ENCODE measurements at places on chromosomes 2 and 18.

DNA sequence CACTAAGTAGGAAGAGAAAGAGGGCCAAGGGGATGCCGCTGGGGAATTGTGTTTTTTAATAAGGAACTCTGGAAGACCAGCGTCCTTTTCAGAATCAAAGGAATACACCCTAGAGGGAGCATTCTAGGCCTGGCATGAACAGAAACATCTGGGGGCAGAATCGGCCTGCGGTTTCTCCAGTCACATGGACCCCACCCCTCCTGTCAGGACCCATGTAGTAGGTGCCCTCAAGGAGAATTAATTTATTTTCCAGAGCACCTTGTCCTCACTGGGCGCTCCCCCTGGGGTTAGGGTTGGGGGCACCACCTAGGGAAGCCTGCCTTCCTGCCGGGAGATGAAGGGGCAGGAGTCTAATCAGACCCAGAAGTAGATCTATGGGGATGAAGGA lies 44.2 kb downstream of the TMEM37 start:
- no peak for DNase-seq

- no peak for DNase-seq
Observed at GRCh38 chr2:175057078-175057685, 52.0 kb upstream of the CHN1 start.

DNA sequence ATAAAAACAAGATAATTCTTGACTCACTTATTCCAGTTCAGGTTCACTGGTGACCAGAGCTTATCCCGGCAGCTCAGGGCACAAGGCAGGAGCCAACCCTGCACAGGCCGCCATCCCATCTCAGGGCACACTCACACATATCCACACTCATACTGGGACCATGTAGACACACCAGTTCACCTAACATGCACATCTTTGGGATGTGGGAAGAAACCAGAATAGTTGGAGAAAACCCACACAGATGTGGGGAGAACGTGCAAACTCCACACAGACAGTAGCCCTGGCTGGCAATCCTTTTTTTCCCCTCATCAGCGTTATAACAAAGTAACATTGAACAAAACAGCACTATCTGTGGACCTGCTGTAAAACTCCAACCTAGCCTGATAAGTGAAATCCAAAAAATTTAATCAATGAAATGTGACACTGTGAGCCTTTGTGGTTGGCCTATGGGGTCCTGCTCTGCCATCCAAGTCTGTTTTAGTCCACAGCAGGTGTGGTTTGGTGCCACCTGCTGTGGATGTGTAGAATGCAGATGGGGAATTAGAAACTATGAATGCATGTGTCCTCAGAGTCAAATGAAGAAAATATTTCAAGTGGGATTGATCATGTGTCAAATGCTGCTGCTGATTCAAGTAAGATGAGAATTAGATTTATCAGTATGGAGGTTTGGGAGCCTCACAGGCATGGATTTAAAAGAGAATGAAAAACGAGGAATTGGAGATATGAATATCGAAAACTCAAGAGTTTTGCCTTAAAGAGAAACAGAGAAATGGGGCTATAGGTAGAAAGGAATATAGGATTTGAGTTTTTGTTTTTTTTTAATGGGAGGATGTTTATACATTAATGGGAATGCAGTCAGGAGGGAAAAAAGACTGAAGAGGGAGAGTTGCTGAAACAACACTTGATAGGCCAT lies 47.0 kb downstream of the UGP2 start:
- no peak for DNase-seq

DNA sequence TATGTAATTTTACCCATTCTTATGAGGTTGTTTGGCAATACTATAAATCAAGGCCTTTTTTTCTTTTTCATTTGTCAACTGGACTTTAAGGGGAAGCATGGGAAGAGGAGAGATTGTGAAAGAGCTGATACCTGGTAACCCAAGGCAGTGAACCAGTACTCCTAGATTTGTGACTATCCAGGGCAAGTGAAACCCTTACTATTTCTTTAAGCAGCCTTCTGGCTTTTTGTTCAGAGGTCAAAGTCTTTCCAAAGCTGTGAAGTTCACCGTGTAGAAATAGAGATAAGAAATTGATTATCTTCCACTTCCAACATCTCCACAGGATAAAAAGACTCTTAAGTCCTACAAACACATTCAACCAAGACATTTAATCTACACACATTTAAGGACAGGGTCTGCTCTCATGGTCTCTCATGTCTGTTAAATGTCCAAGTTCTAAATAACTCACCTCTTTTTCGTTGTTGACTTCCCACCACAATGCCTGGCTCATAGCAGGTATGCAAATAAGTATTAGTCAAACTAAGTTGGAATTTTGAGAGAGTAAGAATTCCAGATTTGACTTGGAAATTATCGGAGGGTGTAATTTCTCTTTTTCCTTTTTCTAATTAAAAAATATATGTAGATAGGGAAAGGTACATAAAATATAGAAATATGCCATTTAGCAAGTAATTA lies 485.8 kb downstream of the STK39 start:
- DNase-seq: no peak

- no peak for DNase-seq
Observed at GRCh38 chr2:202436626-202437025, 60.5 kb downstream of the BMPR2 start.

DNA sequence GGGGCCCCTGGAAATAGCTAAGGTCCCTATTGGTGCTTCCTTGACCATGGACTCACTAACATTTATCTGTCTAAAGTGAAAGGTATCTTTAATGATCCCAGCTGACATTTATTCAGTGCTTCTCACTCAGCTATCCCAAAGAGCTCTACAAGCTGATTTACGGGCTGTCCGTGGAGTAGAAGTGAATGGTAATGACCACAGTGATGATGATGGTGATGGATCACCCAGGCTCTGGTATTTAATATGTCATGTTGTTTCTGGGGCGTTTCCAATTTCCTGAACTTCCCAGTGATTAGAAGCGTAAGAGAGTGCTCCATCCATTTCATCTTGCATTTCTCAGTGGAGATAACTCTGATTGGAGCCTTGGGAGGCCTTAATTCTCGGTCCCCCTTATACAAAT lies 304.3 kb downstream of the HRH4 start:
- no peak for DNase-seq

DNA sequence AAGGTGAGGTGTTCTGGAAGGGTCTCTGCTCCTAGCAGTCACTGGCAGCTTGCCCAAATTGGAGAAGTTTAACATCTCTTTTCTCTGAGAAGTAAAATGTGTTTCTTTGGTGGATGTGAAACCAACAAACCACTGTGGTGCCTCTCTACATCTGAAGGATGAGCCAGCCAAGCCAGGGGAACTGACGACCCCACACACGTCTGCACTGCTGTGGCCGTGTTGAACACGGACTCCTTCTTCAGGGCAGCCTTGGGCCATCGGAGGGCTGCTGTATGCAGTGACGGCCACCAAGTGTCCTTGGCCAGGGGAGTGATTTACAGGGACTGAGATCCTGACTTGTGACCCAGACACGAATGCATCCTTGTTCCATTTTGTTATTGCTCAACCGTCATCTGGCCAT lies 207.8 kb downstream of the ACKR3 start:
- DNase-seq: no peak

GRCh38 chr18:36247036-36247435 lies 50.5 kb upstream of the FHOD3 start:
- no peak for DNase-seq

GRCh38 chr2:33765122-33765521 lies 166.0 kb upstream of the FAM98A start:
- no peak for DNase-seq

GRCh38 chr2:228107846-228108245 lies 73.6 kb downstream of the SPHKAP start:
- DNase-seq: no peak

DNA sequence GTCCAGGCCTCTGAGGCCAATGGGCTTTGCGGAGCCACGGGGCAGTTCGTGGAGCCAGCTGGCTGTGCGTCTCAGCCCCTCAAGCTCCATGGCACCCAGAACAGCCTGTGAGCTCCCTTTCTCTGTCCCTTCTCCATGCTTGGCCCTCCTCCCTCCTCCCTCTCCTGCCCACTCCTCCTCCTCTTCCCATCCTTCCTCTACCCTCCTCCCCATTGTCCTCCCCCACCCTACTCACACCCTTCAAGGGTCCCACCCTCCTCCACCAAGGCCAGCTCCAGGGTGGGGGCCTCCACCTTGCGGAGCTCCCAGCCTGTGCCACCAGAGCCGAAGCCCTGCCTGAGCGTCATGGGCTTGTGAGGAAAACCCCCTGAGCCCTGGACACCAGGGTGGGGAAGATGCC lies 269.0 kb downstream of the ATAD2B start:
- no peak for DNase-seq

- no peak for DNase-seq
Observed at GRCh38 chr2:180033993-180034894, 27.1 kb upstream of the CWC22 start.

- no peak for DNase-seq
Observed at GRCh38 chr18:61720496-61720895, 172.3 kb downstream of the RNF152 start.

DNA sequence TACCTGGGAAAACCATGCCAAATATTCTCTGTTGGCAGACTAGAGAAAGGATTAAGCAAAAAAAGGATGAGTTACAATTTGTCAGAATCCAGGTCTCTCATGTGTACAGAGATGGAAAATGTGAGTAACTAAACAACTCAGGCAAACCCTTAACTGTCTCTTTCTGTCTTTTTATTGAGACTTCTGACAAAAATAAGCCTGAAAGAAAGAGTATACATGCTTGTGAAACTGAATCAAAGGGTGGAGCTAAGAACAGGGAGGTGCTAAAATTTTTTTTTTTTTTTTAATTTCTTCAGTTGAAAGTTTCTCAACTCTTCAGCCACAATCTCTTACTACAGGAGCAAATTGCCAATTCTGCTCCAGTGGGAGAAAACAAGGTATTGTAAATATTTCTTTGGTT lies at the start of gene SERPINB10:
SERPINB10 (plus strand) TSS at position 295 of the 400 bp plus-strand sequence. CDS start 7,553 bp downstream, outside the sequence.
- DNase-seq: no peak

- no peak for DNase-seq
Observed at GRCh38 chr18:26649193-26649543, 100.8 kb upstream of the KCTD1 start.

GRCh38 chr2:240229603-240230235 lies 89.3 kb upstream of the OTOS start:
- DNase-seq: no peak

DNA sequence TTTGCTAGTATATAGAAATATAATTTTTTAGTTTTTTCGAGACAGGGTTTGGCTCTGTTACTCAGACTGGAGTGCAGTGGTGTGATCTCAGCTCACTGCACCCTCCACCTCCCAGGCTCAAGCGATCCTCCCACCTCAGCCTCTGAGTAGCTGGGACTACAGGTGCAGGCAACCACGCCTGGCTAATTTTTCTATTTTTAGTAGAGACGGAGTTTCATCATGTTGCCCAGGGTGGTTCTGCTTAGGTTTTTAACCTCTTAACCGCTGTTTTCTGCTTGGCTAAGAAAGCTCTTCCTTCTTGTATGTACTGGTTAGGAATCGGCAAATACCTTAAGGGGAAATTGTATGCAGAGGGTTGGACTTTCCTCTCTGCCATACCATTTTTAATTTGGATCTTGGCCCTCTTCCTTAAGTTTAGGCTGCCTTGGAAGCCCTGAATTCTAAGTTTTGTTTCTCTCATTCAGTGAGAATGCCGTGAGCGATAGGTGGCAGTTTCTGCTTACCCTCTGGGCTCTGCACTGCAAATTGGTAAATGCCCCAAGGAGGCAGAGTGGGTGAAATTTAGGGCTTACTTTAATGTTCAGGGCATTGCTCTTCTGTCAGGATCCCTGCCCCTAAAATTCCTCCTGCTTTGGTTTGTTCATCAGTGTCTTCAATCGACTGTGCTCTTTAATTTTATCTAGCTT lies 32.3 kb downstream of the EML6 start:
- DNase-seq: no peak

- no peak for DNase-seq
Observed at GRCh38 chr2:11553661-11554398, 20.0 kb downstream of the GREB1 start.

DNA sequence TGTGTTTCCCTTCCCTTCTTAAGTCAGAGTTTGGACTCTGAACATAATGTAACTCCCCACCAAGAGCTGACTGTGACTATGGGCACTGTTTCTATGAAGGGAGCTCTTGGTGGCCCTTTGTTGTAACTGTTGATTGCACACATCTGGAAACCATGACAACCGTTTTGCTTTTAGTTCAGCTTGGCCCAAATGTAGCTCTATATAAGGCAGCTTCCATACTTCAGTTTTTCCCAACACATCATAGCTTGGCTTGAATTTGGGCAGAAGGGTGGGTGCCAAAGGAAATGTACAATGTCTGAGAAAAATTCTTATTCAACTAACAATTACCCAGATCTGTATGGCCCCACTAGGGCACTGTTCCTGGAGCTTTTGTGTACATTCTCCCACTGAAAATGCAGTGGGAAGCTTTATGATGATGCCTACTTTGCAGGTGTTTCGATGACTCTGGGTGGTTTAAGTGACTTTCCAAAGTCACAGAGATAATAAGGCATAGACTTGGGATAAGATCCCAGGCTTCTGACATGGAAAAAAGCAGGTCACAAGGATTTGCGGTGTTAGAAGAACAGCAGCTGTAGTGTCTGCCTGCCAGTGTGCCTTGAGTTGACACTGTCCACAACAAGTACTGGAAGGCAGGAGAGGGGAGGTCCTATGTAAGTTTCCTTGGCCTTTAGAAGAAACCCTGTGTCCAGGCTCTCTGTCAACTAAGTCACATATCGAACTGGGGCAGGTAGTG lies 2.4 kb upstream of the CETN1 start:
- no peak for DNase-seq

DNA sequence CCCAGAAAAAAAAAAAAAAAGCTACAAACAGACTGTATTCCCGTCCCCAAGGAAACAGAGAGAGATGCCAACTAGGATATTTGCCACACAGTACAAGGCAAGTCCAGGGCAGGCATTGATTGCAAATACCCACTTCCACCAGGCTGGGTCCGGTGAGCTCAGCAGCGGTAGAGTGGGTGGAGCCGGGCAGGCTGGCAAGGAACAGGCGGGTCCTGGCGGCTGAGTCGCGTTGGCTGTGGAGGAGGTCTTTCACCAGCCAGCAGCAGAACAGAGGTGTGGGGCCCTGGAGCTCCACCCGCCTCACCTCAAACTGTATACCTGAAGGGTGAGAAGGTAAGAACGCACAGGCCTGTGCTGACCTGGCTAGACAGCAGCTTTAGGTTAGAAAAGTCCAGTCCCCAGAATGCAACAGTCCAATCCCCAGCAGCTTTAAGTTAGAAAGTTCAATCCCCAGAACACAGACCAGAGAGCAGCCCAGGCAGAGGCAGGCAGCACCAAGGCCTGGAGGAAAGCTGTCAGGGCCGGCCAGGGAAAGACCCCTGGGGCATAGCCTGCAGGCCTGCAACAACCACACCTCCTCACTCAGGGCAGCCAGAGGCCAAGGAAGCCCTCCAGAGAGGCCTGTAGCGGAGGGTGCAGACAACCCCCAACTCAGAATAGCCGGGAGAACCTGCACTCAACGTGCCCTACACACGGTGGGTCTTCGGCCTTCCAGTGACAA lies 21.9 kb upstream of the MTERF4 start:
- no peak for DNase-seq

DNA sequence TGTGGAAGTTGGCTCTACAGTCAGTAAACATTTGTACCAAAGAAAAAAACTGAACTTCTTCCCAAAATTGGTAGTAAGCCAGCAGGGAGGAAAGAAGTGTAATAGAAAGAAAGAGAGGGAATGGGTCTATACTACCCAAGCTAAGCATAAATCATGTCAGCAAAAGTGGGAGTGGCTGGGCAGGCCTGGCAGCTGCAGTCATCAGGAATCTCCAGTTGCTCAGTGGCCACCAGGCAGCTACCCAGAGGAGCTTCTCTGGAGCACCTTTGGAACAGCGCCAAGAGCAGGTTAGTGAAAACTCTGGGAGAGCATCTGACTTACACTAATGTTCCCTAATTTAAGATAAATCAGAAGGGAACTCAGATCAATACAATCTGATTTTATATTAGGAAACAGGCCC lies 14.3 kb downstream of the FRZB start:
- DNase-seq: no peak

GRCh38 chr2:55986700-55987440 lies 63.3 kb upstream of the EFEMP1 start:
- no peak for DNase-seq
